ENCODE measurements at places on chromosomes 12 and 14.

- DNase-seq, result no peak
These were observed 3.4 kb upstream of the PPM1A start for GRCh38 chr14:60245380-60246177.

GRCh38 chr12:49901026-49901425, 2.7 kb downstream of the FAIM2 start:
- DNase-seq, result no peak

DNA sequence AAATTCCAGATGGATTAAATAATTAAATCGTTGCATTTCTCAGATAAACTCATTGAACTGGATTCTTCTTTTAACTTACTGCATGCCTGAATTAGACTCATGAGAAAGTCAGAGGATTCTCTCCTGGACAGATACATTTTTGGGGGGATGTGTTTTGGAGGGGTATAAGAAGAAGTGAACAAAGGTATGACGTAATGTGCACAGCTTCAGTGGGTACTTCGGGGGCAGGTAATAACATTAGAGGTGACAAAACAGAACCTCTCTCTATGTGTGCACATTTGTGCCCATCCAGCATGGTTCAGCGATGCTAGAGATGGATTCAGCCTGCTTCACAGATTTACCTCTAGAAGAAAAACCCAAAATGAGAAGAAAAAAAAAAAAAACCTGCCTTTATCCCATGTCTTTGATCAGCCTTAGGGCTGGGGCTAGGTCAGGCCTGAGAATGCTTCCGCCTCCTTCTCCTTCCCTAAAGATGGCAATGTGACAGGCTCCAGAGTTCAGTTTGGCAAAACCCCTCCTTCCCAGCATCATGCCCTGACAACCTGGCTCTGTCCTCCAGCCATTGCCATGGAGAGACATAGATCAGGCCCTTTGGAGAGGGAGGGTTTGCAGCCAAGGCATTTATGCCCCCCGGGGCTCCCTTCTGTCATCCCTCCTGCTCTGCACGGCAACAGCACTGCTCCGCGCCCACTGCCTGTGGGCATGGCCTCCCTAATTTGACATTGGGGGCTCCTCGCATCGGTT, 166.7 kb downstream of the KCNA5 start:
- peak; percentile 89 for DNase-seq

GRCh38 chr12:90064852-90065801, 356.5 kb upstream of the ATP2B1 start:
- no peak for DNase-seq

DNA sequence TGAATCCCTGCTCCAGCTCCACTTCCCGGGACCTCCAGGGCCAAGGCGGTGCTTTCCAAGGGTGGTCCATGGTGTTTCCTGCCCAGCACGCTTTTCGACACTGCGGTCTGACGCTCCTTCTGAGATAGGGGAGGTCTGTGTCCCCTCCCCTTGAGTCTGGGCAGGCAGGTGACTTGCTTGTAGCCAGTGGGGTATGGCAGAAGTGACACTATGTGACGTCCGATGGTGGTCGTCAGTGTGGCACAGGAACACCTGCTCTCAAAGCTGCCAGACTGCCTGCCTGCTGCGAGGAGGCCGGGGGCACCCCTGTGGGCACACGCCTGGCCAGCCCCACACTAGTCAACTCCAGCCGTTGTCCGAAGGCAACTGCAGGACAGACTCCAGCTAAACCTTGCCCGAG, 16.0 kb upstream of the TRAF3 start:
- DNase-seq, result no peak

DNA sequence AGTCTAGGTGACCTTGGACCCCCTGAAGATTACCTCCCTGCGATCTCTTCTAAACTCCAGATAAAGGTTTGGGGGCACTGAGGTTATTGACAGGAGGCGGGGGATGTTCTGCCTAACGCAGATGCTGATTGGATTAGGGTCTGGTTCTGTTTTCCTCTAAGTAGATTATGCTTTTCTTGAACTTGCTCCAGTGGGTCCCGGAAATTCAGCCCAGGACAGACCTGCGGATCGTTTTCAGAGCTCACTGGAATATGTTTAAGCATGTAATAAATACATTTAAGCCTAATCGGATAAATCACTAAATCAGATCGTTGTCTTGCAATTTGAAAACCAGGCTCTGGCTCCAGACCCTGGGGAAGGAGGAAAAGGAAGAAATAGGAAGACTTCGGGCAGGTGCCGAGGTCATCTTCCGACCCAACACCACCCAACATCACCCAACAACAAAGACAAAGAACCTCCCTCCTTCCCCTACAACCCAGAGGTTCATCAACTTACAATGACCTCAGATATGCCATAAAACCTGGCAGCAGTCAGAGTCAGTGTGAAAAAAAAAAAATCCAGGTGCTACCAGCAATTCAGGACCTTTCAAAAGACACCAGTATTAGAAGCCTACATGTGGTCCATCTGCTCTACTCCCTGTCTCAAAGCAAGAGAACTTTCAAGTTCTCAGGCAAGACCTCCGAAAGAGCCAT, 148.4 kb downstream of the KSR2 start:
- DNase-seq, result no peak

DNA sequence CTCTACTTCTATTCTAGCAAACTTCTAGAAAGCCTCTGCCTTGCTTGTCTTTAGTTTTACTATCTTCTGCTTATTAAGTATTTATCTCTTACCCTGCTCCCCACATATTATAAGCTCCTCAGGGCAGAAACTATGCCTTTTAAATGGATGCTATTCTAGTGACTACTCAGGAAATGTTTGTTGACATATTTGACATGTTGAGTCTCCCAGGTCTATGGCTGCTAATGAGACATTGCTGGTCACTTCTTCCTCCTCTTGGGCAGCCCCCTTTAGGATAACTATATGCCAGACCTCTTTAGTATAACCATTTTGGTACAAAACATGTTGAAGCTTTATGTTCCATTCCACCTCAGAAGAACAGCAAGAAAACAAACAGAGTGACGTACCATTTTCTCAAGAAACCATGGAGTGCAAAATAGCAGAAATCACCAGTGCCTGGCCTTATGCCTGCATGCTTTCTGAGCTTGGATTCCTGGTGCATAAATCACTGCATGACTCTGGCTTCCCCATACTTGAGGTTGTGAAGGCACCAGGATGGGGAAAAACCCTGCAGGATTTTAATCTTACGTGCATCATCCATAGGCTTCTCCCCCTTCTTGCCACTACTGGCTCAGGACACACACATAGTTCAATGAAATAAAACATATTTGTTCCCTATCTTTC, 202.6 kb downstream of the TMX1 start:
- DNase-seq, result no peak

DNA sequence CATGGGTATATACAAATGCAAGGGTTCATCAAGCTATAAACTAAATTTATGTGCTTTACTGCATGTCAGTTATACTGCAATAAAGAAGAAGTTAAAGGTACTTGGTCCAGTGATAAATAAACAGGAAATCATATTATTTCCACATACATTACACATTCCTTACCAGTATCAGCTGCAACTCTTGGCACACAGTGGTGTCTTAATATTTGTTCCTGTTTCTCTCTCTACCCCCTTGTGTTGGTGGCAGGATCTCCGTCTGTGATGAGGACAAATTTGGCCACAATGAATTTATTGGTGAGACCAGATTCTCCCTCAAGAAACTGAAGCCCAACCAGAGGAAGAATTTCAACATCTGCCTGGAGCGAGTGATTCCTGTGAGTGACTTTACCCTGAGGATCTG, 19.2 kb upstream of the OAS1 start:
- no peak for DNase-seq

- no peak for DNase-seq
These were observed 1.1 kb downstream of the SYNE2 start for GRCh38 chr14:63853831-63854293.

DNA sequence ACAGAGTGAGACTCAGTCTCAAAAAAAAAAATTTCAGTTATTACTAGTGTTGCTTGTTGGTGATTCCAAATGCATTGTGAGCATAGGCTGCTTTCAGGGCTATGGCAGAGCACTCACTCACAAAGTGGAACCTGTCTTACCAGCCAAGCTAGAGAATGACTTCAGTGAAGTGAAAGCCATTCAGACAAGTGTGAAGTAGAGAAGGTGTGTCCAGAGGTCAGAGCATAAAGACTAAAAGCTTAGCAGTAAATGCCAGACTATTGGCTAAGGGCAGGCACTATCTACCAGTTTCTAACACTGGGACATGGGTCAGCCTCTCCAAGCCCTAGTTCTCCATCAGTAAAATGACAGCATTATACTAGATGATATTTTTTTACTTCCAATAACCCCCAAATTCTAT, 12.7 kb downstream of the PPP1R36 start:
- DNase-seq, result no peak

- DNase-seq, result no peak
These were observed 15.7 kb downstream of the SNRPF start for GRCh38 chr12:95874452-95874851.

GRCh38 chr12:121495746-121496145, 85.1 kb downstream of the KDM2B start:
- DNase-seq, result no peak

DNA sequence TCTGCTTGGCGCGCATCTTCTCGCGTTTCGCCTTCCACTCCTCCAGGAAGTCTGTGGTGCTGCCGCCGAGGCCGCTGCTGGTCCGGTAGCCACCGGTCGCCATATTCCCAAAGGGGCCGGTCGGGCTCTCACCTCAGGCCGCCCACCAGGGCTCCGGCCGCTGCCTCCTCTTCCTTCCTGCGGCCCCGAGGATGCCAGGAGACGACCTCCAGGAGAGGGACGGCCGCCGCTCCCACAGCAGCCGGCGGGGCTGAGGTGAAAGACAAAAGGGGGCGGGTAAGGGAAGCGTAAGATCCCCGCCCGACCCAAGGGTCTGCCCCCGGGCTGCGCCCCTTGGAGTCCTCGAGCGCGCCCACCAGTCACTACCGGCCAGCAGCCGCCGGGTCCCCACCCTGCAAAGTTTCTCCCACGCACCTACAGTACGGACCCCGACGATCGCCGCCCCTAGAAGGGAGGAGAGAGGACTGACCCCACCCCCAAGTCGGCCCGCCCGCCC, 574 bp downstream of the PAWR start:
- DNase-seq, result no peak

GRCh38 chr14:100904307-100905087, 975 bp upstream of the RTL1 start:
- DNase-seq, result no peak

DNA sequence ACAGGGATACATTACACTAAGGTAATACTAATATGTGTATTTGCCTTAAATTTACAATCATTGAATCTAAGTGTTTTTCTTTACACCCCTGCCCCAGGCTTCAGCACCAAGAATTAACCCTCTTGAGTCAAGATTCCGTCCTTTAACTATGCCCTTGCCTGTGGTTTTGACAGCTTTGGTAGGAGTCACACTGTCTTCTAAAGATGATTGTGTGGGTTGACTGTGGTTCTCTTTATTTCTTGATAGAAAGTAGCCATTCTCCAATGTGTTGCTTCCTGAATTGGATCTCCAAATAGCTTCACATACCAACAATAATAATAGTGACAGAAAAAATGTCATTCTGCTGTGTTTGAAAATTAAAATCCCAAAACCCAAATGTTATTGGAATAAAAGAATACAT, 3.6 kb downstream of the CLEC7A start:
- DNase-seq, result no peak

DNA sequence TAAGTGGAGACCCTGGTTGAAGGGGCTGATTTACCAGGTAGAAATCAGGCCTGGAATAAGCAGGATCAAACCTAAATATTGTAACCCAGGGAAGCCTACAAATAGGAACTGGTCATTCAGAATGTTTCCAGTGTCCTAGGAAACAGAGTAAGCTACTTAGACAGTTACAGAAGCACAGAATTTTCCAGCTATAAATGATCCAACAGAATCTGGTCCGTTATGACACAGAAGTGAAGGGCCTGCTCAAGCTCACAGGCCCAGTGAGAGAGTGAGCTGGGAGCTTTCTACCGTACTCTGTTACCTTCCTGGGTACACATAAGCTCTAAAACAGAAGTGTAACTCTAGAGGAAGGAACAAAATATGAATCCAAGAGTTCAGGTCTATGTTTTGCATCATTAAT, 119.1 kb downstream of the TTC7B start:
- DNase-seq, result no peak

DNA sequence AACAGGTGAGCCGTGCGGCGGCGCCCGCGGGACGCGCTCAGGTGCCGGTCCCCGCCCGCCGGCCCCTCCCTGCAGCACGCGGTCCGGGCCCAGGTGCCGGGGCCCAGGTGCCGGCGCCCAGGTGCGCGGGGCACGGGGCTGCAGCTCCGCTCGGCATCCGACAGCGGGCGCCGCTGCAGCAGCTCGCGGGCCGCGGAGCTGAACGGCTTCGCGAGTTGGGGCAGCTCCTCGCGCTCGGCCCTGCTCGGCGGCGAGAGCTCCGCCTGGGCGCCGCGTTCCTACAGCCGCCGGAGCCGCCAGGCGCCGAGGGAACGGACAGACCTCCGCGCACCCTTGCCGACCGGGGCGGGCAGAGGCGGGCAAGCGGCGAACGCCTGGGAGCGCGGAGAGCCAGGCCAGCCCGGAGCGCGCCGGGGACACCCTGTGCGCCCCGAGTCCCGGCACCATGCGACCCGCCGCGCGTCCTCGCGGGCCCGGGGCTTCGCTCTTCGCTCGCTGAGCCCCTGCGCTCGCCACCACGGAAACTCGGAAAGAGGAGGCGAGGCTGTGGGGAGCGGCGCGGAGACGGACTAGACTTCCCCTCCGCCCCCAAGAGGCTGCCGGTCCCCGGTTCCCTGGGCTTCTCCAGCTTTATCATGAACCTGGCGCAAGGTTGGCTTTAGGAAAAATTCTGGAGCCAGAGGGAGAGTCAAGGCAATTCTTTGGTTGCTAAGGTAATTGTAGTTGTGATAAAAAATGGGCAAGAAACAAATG, at the start of gene RGS6:
Gene RGS6 (plus strand): TSS at position 201 of the 753 bp plus-strand sequence.
- no peak for DNase-seq

DNA sequence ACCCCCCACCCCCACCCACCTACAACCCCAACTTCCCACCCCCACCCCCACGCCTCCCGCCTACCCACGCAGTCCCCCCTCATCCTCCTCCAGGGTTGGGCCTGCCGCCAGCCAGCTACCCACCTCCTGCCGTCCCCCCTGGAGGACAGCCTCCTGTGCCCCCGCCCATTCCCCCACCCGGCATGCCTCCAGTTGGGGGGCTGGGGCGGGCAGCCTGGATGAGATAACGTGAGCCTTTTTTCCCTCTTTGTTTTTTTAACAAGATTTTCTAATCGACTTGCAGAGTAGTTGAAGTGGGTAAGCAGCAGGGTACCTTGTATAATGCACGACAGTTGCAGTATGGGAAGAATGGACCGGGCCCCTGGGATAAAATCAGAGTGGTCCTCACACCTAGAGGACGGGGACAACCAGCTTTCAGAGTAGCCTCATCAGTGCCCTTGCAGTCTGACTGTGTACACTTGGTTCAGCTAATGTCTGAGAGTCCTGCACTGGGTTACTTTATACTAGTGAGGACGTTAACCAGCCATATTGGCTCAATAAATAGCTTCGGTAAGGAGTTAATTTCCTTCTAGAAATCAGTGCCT, 29.4 kb downstream of the CCNK start:
- no peak for DNase-seq
